ENCODE measurements at places on chromosomes 12 and 14. TPM values are rescaled to one million over a fixed set of nuclear protein-coding genes. Genes with fewer than 3 reads are reported as not detected.
A peak's percentile ranks its signal among the peaks of the same experiment; 100 is the strongest.

- no peak overlapping the region for H3K4me3 ChIP-seq
- no peak for DNase-seq
- H3K36me3 ChIP-seq = no peaks in the 10 kb centered on the region
- no peaks in the 10 kb centered on the region for H3K27me3 ChIP-seq
Observed at GRCh38 chr12:86216591-86216990, 39.6 kb downstream of the MGAT4C start.

DNA sequence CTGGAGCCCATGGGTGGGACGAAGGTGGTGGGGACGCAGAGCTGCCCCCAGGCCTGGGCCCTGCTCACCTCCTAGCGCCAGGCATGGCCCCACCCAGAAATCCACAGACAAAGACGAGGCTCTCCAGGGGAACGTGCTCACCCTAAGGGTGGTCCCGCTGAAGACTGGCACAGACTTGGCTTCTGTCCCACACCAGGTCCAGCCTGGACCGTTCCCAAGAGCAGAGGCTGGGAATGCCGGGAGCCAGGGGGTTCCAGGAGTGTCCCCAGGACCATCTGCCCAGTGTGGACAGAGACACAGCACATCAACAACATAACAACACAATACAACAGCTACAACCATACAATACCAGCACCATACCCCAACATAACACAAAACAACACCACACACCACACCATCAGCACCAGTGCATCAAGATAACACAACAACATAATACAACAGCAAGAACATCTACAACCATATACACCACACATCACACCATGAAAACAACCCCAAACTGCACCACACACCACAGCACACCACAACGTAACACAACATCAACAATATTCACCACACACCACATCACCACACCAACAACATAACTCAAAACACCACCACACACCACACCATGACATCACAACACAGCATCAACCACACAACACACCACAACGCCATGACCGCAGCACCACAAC, 329.6 kb downstream of the ADGRD1 start:
- no peak overlapping the region for H3K27ac ChIP-seq
- H3K4me1 ChIP-seq = no peaks in the 10 kb centered on the region
- H3K4me3 ChIP-seq = no peak overlapping the region
- no peaks in the 10 kb centered on the region for H3K36me3 ChIP-seq
- H3K27me3 ChIP-seq = no peaks in the 10 kb centered on the region

- no peaks in the 10 kb centered on the region for H3K27me3 ChIP-seq
- no peaks in the 10 kb centered on the region for H3K36me3 ChIP-seq
- no peak overlapping the region for H3K4me3 ChIP-seq
Observed at GRCh38 chr12:63394983-63395382, 244.0 kb upstream of the AVPR1A start.

DNA sequence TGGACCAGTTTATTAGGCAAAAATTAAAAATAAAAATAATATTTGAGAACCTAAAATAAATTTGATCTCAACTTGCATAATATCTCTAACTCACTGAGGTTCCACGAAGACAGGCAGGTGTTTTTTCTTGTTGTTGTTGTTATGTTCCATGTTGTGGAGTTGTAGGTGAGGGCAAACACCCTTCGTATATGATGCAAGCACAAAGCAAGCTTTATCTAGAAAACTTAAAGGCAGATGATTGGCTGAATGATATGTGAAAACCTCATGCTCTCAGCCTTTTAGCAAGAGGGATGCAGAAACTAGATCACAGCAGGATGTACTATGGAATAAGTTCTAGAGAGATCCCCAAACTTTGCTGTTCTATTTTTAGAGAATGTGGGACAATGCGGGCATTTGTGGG, 502.7 kb downstream of the ETNK1 start:
- DNase-seq = no peak
- H3K4me3 ChIP-seq = no peak overlapping the region
- H3K27me3 ChIP-seq = no peaks in the 10 kb centered on the region

GRCh38 chr14:99559286-99559990, 44.6 kb downstream of the CCDC85C start:
- DNase-seq = no peak
- no peaks in the 10 kb centered on the region for H3K4me1 ChIP-seq
- no peaks in the 10 kb centered on the region for H3K36me3 ChIP-seq
- H3K27me3 ChIP-seq = no peaks in the 10 kb centered on the region
- H3K27ac ChIP-seq = no peak overlapping the region

DNA sequence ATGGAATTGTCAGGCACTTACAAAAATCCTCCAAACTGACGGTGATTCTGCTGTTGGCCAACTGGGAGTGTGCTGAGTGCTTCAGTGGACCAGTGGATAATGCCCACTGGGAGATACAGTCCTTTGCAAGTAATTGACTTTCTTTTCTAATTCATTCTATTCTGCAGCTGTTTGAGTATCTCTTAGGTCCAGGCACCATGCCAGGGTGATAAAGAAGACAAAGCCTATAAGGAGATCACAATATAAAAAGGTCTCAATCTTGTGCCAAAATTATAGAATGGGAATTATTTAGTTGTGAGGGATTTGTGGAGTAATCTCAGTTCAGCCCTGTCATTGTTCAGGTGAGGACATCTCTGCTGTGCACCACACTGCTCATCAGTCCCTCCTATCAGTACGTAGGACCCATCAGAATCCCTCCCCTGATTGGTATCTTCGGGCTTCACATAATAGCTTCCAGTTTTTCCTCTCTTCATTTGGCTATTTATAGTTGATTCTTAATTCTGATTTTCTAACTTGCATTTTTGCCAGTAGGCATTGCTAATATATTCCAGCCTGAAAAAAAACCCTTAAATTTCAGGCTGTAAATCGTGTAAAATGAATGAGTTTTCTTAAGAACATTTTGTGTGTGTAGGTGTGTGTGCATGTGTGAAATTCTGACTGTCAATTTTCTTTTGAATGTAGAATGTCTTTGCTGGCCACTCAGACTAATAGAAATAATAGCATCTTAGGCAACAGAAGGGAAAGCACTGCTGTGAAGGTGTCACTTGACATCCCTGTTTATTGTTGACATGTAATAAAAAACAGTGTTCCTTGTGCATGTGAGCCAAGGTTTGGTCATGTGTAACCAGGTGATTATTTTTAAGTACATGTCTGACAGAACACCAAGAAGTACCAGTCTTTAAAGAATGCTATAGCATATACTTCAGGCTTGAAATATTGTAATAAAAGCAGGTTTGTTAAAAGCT, 457.6 kb upstream of the RGS6 start:
- no peak overlapping the region for H3K4me3 ChIP-seq
- H3K27ac ChIP-seq = no peak overlapping the region
- DNase-seq = no peak
- peaks cover 77% of the 10 kb centered on the region for H3K4me1 ChIP-seq
- no peaks in the 10 kb centered on the region for H3K36me3 ChIP-seq

GRCh38 chr12:72337946-72338345, 65.8 kb downstream of the TRHDE start:
- no peak overlapping the region for H3K4me3 ChIP-seq
- DNase-seq = no peak
- no peak overlapping the region for H3K27ac ChIP-seq
- no peaks in the 10 kb centered on the region for H3K4me1 ChIP-seq
- H3K27me3 ChIP-seq = no peaks in the 10 kb centered on the region
- no peaks in the 10 kb centered on the region for H3K36me3 ChIP-seq

GRCh38 chr14:94305620-94306019, 12.6 kb upstream of the SERPINA10 start:
- H3K4me3 ChIP-seq = no peak overlapping the region
- H3K27me3 ChIP-seq = peaks cover 14% of the 10 kb centered on the region
- no peak for DNase-seq
- H3K4me1 ChIP-seq = no peaks in the 10 kb centered on the region

IFNG-AS1 gene
- total RNA-seq = not detected

GRCh38 chr12:107091989-107092641, 1.2 kb downstream of the CRY1 start:
- no peak overlapping the region for H3K27ac ChIP-seq
- no peaks in the 10 kb centered on the region for H3K27me3 ChIP-seq
- H3K36me3 ChIP-seq = peaks cover 4% of the 10 kb centered on the region
- peaks cover 5% of the 10 kb centered on the region for H3K4me1 ChIP-seq
- DNase-seq = peak; percentile 32

GRCh38 chr12:105954951-105955931, 183.5 kb downstream of the NUAK1 start:
- no peaks in the 10 kb centered on the region for H3K36me3 ChIP-seq
- DNase-seq = no peak
- H3K4me1 ChIP-seq = no peaks in the 10 kb centered on the region
- H3K27me3 ChIP-seq = no peaks in the 10 kb centered on the region
- H3K27ac ChIP-seq = no peak overlapping the region

KRT2 gene
- not detected for total RNA-seq

DNA sequence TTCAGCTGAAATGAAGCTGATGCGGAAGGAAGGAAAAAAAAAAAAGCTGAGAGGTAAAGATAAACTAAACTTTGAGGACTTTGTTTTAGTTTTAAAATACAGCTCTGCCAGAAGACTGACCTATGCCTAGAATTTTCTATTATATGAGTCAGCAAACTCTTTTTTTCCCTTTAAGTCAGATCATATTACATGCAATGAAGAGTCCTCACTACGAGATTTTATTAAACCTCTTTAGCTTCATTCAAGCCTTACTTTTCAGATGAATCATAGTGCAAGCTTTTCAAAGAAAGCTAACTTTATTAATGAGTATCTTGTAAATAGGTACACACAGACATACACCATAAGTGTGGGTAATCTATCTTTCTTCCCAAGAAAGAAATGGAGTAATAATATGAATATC, 57.8 kb upstream of the FSCB start:
- no peaks in the 10 kb centered on the region for H3K36me3 ChIP-seq
- no peaks in the 10 kb centered on the region for H3K27me3 ChIP-seq
- no peak for DNase-seq
- no peak overlapping the region for H3K27ac ChIP-seq
- no peak overlapping the region for H3K4me3 ChIP-seq

NEDD1 gene
- 57.2 TPM for total RNA-seq

- no peak overlapping the region for H3K4me3 ChIP-seq
- no peak for DNase-seq
- H3K27me3 ChIP-seq = no peaks in the 10 kb centered on the region
- no peaks in the 10 kb centered on the region for H3K4me1 ChIP-seq
Observed at GRCh38 chr14:41699486-41699885, 92.8 kb downstream of the LRFN5 start.

CIT gene
- total RNA-seq = 44.6 TPM

PPP4R4 gene
- 6.2 TPM for total RNA-seq

DNA sequence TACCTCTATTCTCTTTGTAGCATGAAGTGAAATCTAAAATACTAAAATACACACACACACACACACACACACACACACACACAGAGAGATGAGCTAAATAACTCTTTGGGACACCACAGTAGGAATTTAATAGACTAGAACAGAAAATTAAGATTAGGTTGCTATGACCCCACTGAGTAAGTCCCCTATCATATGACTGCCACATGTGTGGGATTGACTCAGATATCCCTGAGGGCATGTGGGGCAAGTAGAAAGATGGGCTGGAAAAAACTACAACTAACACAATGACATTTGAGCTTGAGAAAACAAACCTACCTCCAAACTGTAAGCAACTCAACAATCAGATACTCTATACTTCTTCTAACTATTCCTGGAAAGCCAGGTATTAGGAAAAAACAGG, 27.0 kb downstream of the SLC25A21 start:
- no peaks in the 10 kb centered on the region for H3K4me1 ChIP-seq
- no peak overlapping the region for H3K27ac ChIP-seq
- no peaks in the 10 kb centered on the region for H3K27me3 ChIP-seq
- H3K4me3 ChIP-seq = no peak overlapping the region

AICDA gene
- total RNA-seq = not detected

GRCh38 chr12:49827401-49828099, 663 bp downstream of the NCKAP5L start:
- H3K36me3 ChIP-seq = no peaks in the 10 kb centered on the region
- H3K4me3 ChIP-seq = peak overlapping the region; percentile 53

SIX1 gene
- not detected for total RNA-seq

- H3K4me1 ChIP-seq = peaks cover 8% of the 10 kb centered on the region
- peak overlapping the region; percentile 13 for H3K4me3 ChIP-seq
- H3K36me3 ChIP-seq = no peaks in the 10 kb centered on the region
- H3K27ac ChIP-seq = no peak overlapping the region
Observed at GRCh38 chr12:48890657-48891418, 25.2 kb upstream of the RND1 start.

DNA sequence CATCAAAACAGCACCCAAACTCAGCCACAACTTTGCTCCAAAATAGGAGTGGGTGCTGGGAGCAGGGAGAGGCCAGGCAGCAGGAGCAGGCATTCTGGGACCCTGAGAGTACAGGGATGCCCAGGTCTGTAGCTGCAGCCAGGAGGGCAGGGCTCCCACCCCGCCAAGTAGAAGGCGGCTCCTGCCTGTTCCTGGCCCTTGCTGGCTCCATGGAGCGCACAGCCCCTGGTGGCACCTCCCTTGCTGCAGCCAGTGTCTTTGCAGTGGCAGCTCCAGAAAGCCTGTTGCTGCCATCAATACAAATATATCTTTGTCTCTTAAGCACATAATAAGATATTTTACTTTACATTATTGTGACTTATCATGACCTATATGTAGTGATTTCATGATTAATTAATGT, 1096.5 kb downstream of the FSCB start:
- no peaks in the 10 kb centered on the region for H3K36me3 ChIP-seq
- no peaks in the 10 kb centered on the region for H3K27me3 ChIP-seq
- H3K27ac ChIP-seq = no peak overlapping the region
- H3K4me3 ChIP-seq = no peak overlapping the region

HOXC6 gene
- not detected for total RNA-seq

GRCh38 chr14:76080025-76080424, 71.7 kb upstream of the GPATCH2L start:
- no peak overlapping the region for H3K27ac ChIP-seq
- H3K27me3 ChIP-seq = no peaks in the 10 kb centered on the region
- H3K36me3 ChIP-seq = no peaks in the 10 kb centered on the region
- no peak overlapping the region for H3K4me3 ChIP-seq
- H3K4me1 ChIP-seq = no peaks in the 10 kb centered on the region

DNA sequence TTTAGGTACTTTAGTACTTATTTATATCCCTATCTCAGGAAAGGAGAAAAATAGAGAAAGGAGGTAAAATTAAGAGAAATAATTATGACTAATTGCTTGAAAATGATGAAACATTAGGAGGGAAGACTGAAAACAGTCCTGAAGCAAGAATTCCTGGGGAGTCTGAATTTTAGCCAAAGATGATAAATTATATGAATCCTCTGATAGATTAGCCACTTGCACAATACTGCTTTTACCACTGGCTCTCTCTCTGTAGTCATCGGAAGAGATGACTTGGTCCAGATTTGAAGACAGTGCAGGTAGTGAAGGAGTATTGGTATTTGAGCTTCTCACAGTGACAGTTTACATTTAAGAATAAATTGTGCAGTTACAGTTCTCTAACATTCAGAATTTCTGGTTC, 83.8 kb upstream of the CLEC14A start:
- H3K4me3 ChIP-seq = no peak overlapping the region
- H3K36me3 ChIP-seq = no peaks in the 10 kb centered on the region
- peaks cover 6% of the 10 kb centered on the region for H3K27me3 ChIP-seq

PTGER2 gene
- 9.6 TPM for total RNA-seq

DNA sequence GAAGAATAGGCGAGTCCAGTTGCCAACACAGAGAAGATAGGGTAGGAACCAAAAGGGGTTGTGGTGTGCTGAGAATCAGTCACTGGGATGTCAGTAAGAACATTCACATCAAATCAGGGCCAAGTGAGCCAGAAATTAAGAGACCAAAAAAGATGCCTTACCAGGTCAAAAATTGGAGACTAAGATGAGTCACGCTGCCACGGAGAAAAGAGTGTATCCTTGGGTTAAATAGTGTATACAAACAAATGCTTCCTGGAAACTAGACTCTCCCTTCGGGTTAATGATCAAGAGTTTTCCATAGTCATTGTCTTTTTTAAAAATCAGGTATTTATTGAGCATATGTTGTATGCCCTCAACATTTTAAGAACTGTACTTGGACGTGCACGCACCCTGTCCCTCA, 45.2 kb upstream of the BAZ1A start:
- DNase-seq = no peak
- H3K36me3 ChIP-seq = no peaks in the 10 kb centered on the region
- no peaks in the 10 kb centered on the region for H3K4me1 ChIP-seq
- no peak overlapping the region for H3K27ac ChIP-seq

Measured in activated T-cell treated with anti-CD3 and anti-CD28 coated beads, Interleukin-2, amount 50 U/mL, for 72 hours (primary cell).